ENCODE measurements at places on chromosomes 16 and 17.
A peak's percentile ranks its signal among the peaks of the same experiment; 100 is the strongest.

- peak; percentile 38 for DNase-seq
Measured at GRCh38 chr16:2152695-2153506, 2.7 kb upstream of the TRAF7 start.

DNA sequence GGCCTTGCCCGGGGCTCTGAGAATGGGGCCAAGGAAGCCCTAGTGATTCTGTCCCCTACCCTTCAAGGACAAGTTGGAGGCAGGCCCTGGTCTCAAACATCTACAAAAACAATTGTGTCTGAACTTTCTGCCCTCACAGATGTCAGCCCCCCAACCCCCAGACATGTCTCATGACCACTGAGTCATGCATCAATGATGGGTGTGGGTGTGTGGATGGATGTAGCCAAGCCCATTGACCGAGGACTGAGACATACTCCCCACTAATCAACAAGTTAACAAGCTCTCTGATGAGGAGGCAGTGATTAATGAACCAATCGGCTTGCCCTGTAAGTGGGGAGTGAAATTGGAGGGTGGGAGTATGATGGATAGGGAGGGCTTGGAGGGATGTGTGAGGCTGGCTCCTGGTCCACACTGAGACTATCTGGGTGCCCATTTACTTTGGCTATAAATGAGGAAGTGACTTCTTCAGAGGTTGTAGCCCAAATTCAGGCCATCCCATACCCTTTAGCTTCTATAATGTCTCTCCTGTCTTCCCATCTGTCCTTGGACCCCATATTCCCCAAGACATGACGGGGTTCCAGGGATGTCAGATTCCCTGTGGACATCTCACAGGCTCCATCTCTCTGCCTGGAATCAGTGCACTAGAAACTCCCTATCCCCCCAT is 97.1 kb upstream of the TMEM97 start:
- no peak for DNase-seq

- DNase-seq, result no peak
Measured at GRCh38 chr17:56725144-56725543, 108.6 kb downstream of the C17orf67 start.

DNA sequence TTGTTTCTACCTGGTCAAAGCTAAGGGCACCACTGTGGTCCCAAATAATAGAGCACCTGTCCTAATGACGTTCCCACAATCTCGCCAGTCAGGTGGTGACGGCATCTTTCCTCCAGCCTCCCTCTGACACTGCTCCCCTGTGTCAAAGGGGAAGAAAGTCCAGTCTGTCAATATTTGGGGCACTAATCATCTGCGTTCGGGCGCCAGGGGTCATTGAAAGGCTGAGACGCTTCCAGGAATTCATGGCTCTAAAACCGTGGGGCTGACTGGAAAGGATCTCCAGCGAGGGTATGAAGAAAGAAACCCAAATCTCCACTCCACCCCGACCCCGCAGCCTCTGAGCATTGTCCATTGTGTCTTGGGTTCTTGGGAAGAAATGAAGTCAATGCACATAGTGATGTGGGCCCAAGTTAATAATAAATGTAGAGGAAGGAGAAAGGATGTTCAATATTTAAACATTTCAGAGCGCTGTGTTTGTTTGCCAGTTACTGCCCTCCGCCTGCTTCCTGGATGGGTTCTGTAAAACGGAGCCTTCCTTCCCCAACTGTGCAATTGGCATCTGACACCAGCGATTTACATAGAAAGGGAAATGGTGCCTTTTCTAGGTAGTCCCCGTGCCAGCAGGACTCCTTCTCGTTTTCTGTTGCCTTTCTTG is 103.2 kb downstream of the SOCS1 start:
- no peak for DNase-seq

DNA sequence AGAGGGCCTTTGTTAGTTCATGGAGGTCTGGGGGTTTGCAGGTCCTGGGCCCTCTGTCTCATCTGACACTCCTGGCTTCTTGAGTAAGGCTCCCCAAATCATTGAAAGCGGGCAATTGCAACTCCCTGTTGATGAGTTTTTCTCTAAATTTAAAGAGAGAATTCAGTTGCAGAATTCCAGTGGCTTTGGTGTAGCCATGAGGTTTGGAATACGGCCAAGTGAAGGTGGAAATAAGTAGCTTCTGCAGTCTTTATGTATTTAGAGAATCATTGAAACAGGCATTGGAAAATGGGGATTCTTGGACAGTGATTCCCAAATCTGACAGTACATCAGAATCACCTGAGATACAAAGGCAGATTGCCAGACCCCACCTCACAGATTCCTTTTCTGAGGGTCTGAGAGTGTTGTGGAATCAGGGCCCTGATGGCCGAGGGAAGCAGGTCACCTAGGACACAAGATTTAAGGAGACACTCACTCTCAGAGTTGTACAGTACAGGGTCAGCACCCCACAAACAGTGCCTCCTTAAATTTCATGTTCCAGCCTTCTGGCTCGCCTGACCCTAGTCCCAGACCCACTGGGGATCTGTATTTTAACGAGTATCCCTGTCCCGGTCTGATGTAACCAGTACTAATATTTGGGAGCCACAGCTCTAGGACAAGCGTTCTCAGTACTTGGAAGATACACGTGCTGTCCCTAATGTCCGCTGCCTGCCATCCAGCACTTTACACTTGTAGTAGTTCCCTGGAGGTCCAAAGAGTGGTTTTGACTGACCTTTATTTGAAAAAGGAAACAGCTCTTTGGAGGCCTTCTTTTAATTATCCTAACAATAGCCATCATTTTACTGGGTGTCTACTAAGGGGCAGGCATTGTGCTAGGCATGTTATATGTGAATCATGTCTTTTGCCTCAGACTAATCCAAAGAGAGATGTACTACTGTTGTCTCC is 37.8 kb downstream of the YPEL2 start:
- no peak for DNase-seq

- no peak for DNase-seq
Measured at GRCh38 chr17:38894276-38894675, 24.4 kb downstream of the LASP1 start.

- DNase-seq, result peak; percentile 59
Measured at GRCh38 chr17:27760069-27760885, 40.1 kb downstream of the NOS2 start.

- DNase-seq, result no peak
Measured at GRCh38 chr16:16857603-16858283, 478.8 kb downstream of the NPIPA7 start.

DNA sequence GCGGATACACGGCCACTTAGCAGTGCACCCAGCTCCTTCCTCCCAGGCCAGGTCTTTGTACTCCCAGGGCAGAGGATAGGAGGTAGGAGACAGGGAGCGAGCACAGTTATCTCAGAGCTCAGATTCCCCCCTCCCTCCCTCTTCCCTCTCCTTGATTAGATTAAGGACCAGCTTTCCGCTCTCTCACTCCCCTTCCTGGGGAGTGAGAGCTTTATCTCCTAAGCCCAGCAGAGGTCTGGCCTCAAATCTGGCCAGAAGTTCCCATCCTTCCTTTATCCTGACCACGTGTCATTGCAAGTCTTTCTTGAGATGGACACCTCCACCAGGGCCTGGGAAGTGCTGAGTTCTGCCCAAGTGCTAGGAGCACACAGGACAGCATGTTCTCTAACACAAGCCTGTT is 5.1 kb downstream of the ARL4D start:
- DNase-seq, result no peak

DNA sequence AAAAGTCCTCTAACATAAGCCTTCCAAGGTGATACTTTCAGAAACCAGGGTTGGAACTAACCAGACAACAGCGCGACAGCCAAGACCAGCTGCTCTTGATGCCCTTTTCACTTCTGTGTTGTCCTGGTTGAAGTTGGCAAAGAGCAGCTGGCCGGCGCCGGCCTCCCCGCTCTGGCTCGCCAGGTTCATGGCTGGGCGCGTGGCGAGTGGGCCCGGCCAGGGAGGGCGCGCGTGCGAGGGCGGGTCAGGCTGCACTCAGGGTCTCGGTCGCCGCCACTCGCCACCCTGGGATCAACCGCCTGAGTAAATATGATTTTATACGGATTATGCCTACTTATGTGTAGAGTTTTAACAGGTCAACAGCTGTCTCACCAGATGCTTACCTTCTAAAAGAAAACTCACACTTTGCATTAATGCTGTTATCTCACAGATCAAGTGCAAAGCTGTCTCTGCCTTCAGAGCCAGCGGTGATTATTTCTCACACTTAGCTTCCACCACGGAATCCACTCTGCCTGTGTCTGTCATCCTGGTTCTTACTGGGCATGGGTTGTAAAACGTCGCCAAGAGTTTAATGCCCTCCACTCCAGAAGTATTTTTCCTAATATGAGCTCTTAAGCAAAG is 13.5 kb downstream of the KCTD2 start:
- DNase-seq, result no peak

- no peak for DNase-seq
Measured at GRCh38 chr17:61443475-61443882, 8.7 kb upstream of the TBX4 start.

GRCh38 chr17:19904412-19904811 is 36.7 kb upstream of the ULK2 start:
- no peak for DNase-seq

- peak; percentile 68 for DNase-seq
Measured at GRCh38 chr16:84970447-84971127, 40.7 kb downstream of the ZDHHC7 start.

DNA sequence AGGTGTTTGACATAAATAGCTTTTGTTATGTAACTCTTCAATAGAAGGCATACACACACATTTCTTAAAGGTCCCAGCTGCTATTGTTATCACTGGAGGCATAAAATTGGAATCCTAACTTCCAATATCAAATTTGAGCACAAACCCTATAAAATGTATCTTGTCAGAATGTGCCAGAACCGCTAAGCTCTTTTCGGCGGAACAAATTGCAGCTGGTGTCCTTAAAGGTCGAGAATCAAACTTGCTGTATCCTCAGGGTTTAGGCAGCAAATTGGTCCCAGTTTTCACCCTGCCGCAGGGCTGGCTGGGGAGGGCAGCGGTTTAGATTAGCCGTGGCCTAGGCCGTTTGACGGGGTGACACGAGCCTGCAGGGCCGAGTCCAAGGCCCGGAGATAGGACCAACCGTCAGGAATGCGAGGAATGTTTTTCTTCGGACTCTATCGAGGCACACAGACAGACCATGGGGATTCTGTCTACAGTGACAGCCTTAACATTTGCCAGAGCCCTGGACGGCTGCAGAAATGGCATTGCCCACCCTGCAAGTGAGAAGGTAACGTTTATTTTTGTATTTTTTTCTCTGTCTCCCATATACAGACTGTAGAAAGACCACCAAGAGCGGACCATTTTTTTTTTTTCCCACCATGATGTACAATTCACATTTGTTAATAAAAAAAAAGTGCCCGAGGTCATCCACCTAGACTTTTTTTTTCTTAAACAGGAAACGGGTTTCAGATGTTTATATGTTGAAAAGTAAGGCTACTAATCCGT is 297.1 kb downstream of the IRF8 start:
- DNase-seq, result no peak

DNA sequence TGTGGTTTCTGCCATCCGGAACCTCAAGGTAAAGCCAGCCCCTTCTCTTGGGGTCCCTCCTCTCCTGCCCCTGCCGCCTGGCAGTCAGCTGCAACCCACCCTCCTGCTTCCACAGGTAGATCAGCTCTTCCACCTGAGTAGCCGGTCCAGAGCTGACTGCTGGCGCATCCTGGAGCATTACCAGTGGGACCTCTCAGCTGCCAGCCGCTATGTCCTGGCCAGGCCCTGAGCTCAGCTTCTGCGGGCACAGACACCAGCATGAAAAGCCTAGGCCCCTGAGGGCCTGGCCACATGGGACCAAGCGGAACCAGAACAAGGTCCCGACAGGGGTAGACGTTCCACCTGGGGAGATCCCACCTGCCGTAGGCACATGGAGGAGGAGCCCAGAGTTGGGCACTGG is 5.5 kb downstream of the PLSCR3 start:
- DNase-seq, result no peak

DNA sequence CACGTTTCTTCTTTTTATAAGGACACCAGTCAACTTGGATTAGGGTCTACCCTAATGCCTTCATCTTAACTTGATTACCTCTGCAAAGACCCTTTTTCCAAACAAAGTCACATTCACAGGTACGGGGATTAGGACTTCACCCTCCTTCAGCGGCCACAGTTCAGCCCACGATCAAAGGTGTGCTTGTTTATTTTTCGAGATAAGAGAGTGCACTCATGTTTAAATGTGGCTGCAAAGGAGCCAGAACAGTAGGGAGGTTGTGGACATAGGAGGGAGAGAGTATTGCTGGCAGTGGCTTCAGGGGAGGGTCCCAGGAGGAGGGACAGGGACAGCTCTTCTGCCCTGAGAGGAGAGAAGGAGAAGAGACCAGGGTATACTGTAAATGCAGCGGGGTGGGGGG is 46.7 kb downstream of the MGAT5B start:
- no peak for DNase-seq

- no peak for DNase-seq
Measured at GRCh38 chr16:78695391-78695790, 595.9 kb downstream of the WWOX start.

GRCh38 chr16:52456368-52456767 is 90.6 kb downstream of the TOX3 start:
- no peak for DNase-seq

DNA sequence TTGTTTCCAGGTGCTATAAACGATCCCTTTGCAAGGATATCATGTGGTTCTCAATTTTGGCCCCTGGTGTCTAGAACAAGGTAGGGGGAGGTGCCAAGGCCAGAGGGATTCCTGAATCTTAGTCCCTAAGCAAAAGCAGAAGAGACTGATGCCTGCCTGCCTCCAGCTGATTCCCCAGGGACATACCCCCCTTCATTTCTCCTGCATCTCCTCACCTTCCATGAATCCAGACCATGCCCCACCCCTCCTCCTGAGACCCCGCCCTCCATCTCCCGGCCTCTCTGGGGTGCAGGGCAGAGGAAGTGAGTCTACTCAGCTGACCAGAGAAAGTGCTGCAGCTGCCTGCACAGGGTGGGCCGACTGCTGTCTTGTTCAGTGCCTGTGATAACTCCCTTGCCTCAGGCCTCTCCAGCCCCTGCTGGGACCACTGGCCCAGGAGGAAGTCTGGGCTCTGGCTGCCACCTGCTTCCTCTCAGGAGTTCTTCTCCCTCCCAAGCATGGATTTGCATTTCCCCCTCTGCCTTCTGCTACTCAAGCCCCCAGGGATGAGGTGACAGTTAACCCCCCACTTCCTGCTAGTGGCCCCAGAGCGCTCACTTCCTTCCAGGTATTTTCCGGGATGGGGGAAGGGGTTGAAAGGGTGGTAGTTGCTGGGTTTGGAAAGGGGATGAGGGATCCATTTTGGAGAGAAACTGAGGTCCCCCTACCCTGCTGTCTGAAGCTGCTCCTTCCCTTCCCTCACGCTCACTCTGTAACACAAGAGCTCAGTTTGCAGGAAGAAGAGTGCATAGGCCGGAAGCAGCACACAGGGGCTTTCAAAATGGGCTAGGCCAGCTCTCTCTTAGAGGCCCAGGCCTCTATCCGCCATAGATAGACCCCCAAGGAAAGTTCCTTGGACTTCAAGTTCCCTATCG is 10.5 kb upstream of the TSPOAP1 start:
- no peak for DNase-seq

Measured in stimulated activated naive CD4-positive, alpha-beta T cell treated with Interleukin-2 at 50 U/mL for 16 hours (primary cell).